ENCODE measurements at places on chromosomes 6 and 20.

DNA sequence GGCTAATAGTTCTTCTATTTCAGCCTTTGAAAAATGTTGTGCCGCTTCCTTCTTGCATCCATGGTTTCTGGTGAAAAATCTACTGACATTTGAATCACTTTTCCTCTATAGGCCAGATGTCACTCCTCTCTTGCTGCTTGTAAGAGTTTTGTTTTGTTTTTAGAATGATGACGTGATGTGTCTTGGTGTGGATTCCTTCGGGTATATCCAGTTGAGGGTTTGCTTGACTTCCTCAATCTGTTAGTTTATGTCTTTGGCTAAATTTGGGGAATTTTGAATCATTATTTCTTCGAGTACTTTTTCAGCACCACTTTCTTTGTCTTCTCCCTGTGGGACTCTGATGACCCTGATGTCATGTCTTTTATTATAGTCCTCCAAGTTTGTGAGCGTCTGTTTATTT, 175.5 kb downstream of the MYLK4 start:
- no peak for DNase-seq

GRCh38 chr20:47150403-47151152, 205.9 kb downstream of the ZMYND8 start:
- peak; percentile 88 for DNase-seq

DNA sequence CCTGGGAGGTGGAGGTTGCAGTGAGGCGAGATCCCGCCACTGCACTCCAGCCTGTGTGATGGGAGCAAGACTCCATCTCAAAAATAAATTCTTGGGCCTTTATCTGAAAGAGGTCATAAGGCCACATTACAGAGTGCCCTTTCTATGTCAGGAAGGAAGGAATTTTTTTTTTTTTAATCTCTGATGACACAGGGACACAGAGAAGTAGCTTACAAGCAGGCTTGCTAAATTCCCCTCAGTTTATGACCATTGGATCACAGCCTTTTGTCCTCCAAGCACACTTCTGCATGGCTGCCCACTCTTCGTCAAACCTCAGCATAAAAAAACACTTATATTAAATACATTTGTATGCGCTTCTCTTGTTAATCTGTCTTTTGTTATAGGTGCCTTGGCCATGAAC, 7.5 kb upstream of the IFNGR1 start:
- DNase-seq, result no peak

DNA sequence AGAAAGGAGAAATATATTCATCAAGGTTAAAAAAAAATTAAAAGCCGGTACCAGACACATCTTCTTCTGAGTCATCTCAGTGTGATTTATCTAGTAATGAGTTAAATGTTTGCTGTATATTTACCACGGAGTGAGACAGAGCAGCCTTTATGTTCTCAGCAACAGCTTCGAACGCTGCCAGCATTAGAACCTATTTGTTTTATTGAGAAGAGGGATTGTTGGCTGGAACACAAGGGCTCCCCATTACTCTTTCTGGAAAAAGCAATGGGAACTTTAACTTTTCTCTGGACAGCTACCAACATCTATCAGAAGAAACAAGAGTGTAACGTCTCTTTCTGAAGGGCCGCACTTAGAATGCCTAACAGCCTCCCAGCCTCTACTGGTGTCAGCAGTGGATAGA, 105.3 kb upstream of the TAB2 start:
- DNase-seq, result no peak

- no peak for DNase-seq
Measured at GRCh38 chr6:145809211-145809610, 5.4 kb downstream of the FBXO30 start.

DNA sequence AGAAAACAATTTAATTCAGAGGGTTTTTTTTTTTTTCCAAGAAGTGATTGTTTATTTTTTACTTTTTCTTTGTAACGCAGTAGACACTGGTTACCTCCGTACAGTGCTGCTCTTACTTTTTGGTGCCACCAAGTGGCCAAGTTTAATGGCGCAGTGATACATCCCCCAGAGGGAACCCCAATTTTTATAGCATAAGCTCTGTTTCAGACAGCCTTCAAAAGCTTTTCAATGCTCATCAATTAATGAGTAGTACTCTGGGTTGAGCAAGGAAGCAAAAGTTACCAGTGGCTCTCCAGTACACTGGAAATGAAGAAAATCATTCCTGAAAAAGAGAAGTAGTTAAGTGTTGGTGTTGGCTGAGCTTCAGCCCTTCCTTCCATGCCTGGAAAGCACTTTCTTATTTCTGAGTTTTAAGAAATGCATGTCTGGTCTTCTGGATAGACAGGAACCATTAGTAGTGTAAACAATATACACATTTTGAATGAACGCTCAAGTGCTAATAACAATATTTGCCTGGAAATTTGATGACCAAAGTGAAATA, 129.1 kb upstream of the SMLR1 start:
- peak; percentile 64 for DNase-seq

DNA sequence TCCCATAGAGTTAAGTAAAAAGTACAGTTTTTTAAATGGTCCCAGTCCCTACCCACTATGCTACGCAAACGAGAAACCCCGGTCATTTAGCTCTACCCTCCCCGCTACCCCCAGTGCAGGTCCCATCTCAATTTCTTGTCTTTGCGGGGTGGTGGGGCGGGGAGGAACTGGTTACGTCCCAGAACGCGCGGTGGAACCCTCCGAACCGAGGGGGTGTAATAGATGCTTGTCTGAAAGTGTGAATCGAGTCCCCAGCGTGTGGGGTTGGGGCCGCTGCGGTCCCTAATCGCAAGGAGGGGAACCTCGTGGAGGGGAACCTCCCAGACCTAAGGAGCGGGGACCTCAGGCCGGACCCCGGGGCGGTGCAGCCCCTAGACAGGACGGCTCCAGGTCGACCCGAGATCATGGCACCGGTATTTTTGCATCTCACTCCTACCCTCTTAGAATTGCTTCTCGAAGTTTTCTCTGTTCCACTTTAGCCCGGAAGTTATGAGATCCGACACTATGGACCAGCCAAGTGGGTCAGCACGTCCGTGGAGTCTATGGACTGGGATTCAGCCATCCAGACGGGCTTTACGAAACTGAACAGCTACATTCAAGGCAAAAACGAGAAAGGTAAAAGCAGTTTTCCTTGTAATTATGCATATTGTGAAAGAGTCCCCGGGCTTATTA, 779 bp downstream of the HEBP2 start:
- DNase-seq, result peak; percentile 26

- DNase-seq, result no peak
Measured at GRCh38 chr6:165117121-165117520, 192.3 kb downstream of the C6orf118 start.

- no peak for DNase-seq
Measured at GRCh38 chr6:141484711-141485110, 648.0 kb upstream of the GJE1 start.

DNA sequence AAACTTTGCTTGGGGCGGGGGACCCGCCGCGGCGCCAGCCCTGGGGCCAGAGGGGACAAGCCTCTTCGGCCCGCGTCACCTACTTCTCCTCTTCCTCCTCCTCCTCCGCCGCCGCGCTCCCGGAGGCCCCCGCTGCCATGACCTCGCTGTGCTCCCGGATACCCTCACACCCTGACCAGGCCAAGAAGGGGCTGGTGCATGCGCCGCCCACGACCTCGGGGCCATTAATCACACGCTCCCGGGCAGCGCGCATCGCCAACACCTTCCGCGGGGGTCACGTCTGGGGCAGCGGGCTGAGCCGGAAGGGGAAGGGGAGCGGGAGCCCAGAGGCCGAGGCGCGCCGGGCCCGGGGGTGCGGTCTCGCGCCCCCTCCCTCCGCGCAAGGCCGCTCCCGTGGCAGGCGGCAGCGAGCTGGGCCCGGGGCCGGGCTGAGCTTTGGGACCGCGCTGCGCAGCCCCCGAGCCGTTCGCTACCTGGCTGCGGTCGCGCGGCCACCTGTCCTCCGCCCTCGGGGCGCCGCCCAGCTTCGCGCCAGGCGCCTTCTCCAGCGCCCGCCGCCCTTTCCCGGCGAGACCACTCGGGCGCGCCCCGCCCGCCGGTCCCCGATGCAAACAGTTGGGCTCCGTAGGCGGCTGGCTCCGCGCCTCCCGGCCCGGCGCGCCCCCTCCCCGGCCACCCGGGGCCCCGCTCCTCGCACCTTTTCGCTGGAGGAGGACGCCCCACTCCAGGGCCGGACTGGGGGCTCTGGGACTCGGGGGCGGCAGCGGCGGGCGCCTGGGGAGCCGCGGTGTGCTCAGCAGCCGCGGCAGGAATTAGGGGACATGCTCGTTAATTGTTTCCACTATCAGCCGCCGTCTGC, 575 bp upstream of the CNR1 start:
- DNase-seq, result no peak

DNA sequence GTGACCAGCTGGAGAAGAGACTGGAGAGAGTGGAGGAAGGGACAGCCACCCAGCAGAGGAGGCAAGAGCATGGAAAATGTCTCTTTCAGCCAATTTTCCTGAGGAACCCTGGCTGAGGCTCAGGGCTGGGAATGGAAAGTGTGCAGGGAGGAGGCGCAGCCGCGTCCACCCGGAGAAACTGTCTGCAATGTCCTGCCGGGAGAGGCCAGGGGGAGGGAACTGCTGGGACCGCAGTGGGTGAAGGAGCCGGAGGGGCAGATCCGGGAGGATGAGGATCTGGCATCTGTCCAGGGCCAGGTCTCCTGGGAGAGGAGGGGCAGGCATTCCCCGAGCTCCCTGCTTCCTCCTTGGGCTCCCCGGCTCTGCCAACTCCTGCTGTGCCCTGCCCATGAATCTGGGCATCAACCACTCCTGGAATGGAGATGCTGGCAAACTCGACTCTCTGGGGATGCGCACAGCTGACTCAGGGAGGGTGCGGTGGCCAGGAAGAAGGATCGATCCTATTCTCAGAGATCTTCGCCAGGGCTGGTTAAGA, 17.4 kb upstream of the HM13 start:
- peak; percentile 47 for DNase-seq

- no peak for DNase-seq
Measured at GRCh38 chr6:105692613-105693215, 289.8 kb upstream of the PREP start.

GRCh38 chr20:19473922-19474286, 261.5 kb downstream of the SLC24A3 start:
- DNase-seq, result no peak

DNA sequence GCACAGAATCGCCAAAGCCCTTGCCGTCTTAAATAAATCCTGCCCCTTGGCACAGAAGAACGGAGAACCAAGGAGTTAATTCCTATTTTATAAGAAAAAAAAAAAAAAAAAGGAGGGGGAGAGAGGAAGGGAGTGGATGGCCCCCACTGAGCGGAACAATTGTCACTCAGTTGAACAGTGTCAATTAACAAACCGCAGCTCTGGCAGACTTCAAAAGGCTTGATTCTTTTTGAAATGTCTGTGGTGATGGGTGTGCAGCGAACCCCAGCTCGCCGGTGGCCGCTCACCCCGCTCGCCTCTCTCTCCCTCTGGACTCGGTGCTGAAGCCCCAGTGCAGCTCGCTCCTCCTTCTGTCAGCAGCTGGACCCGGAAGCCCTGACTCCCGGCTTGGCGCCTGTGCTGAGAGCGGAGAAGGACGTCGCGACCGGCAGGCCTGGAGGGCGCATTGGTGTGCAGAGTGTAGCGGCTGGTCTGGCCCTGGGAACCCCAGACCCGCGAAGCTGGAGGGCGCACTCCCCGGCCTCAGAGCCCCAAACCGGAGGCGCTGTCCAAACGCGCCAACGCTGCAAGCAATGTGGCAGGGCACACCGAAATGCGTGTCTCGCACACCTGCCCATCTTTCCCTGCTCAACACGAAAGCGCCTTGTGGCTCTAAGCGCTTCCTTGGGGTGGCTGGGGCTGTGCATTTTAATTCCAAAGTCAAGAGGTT, 3.4 kb downstream of the LINC00237 start:
- no peak for DNase-seq

DNA sequence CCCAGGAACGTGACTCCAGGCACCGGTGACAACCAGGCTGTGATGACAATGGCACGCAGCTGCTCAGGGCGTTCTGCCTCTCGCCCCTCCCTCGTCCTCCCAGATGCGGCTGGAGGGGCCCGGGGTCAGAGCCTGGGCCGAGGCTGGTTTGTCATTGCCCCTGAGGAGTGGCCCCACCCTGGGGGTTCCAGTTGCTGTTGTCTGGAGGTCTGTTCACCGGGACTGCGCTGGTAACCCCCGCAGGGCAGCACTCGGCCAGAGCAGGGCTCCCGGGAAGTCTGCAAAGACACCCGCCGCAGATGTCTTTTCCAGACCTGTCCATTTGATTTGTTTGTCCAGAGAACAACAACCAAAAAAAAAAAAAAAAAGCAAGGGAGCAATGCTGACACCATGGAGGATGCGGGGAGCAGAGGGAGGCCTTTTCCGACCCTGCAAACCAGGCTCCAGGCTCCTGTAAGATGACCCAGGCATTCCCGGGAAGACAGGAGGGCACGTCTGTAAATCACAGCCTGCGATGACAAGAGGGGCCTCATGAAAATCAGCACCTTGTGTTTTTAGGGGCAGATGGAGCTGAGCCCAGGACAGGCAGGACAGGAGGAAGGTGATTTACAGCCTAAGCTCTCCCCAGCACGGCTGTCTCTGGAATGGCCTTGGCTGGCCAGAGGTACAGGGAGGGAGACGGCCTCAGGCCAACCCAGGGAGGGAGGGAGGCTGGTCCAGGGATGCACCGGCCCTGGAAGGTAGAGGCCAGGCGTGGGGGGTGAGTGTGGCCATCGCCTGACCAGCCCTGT, 189.3 kb downstream of the ERMARD start:
- no peak for DNase-seq

DNA sequence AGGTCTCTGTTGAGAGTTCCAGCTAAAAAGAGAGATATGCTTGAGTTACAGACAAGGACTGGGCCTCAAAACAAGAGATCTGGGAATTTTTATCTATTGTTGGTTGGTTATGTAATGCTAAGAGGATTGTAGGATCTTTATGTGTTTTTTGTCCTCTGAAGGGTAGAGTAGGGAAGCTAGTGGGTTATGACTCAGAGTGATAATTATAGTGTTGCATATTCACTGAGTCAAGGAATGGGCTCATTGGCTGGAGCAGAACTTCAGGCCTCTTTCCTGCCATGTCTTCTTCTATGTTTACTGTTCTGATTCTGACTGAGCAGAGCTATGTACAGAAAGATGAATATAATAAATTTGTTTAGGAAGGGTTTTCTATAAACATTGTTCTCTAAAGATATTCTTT, 66.1 kb upstream of the NOX3 start:
- DNase-seq, result no peak

- DNase-seq, result no peak
Measured at GRCh38 chr6:163289447-163289846, 125.1 kb upstream of the QKI start.

- peak; percentile 73 for DNase-seq
Measured at GRCh38 chr6:39865011-39865888, 69.0 kb downstream of the MOCS1 start.

GRCh38 chr6:372336-372911, 19.1 kb upstream of the IRF4 start:
- no peak for DNase-seq

GRCh38 chr6:41051873-41052272, 1.1 kb upstream of the APOBEC2 start:
- DNase-seq, result no peak

- DNase-seq, result peak; percentile 29
Measured at GRCh38 chr20:45489083-45489531, 19.6 kb downstream of the WFDC2 start.

DNA sequence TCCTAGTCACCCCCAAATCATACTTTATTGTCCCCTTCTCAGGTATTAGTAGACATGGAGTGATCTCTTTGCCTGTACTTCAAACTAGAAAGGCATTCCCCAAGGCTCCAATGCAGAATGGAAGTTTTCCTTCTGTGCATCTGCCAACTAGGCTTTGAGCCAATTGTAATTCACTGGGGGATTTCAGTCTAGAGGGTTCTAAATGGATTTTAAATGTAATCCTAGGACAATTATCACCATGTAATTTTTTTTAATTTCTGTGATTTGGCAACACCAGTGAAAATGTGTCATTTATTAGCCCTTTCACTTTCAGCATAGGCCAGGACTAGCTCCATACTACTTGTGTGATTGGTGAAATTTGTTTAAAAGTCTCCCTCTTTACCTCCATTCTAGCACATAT, 557.6 kb upstream of the MARCKS start:
- DNase-seq, result no peak

GRCh38 chr20:17939622-17940223, 28.9 kb downstream of the SNX5 start:
- no peak for DNase-seq

Data from MCF 10A (cell line).